ENCODE measurements at places on chromosomes 5 and 9.

- no peak for DNase-seq
These were observed 144.2 kb upstream of the CDH10 start for GRCh38 chr5:24788829-24789514.

GRCh38 chr5:89816038-89816437 lies 593.5 kb downstream of the CETN3 start:
- DNase-seq, result no peak

DNA sequence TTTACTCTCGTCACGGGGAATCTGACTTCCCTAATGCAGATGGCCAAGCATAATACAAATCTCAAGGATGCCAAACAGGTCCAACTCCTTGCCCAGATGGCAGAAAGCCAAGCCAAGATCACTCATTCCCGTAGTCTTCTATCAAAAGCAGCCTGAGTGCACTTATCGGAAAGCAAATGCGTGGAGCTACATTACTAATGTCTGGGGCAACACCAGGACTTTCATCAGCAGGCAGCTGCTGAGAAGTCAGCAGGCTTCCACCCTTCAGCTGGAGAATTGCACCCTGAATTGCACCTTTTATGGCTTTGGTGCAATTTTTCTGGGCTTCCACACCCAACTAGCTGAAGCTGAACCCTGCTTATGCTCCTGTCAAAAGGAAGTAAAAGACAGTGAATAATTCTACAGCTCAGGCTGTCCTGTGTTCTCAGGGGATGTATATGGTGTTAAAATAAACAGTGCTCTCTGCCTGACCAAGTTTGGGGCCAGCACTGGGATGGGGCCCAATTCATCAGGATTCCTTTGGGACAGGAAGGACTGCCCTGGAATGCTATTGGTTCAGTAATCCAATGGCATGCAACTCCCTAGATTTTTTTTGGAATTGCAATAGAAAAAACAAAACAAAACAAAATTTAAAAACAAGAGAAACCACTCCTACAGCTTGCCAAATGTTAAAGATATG lies 92.6 kb downstream of the DPYSL3 start:
- no peak for DNase-seq

DNA sequence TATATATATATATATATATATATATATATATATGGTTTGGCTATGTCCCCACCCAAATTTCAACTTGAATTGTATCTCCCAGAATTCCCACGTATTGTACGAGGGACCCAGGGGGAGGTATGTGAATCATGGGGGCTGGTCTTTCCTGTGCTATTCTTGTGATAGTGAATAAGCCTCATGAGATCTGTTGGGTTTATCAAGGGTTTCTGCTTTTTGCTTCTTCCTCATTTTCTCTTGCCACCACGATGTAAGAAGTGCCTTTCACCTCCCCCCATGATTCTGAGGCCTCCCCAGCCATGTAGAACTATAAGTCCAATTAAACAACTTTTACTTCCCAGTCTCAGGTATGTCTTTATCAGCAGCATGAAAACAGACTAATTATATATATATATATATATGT lies 52.3 kb upstream of the ADAMTS2 start:
- no peak for DNase-seq

GRCh38 chr5:36241631-36242533 lies at the start of gene NADK2:
TSS of gene NADK2 (minus strand) at chr5:36241925. CDS start at chr5:36241798, 127 bp downstream.
- DNase-seq, result peak; percentile 93

DNA sequence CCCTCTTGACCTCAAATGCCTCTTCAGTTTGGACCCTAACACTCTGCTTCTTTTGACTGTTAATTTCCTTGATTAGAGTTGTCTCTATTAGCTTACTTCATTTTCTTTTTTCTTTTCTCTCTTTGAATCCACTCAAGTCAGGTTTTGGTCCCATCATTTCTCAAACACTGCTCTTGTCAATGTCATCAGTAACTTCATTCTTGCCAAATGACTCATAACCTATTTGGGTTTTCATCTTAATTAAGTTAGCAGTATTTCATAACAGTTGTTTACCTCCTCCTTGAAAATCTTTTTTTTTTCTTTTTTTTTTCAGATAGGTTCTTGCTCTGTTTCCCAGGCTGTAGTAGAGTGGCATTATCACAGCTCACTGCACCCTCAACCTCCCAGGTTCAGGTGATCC lies 119.6 kb downstream of the PARP8 start:
- DNase-seq, result no peak

- no peak for DNase-seq
These were observed 2.2 kb downstream of the TMEM141 start for GRCh38 chr9:136793086-136793946.

- peak; percentile 50 for DNase-seq
These were observed 3.2 kb downstream of the RAB24 start for GRCh38 chr5:177300236-177300880.

DNA sequence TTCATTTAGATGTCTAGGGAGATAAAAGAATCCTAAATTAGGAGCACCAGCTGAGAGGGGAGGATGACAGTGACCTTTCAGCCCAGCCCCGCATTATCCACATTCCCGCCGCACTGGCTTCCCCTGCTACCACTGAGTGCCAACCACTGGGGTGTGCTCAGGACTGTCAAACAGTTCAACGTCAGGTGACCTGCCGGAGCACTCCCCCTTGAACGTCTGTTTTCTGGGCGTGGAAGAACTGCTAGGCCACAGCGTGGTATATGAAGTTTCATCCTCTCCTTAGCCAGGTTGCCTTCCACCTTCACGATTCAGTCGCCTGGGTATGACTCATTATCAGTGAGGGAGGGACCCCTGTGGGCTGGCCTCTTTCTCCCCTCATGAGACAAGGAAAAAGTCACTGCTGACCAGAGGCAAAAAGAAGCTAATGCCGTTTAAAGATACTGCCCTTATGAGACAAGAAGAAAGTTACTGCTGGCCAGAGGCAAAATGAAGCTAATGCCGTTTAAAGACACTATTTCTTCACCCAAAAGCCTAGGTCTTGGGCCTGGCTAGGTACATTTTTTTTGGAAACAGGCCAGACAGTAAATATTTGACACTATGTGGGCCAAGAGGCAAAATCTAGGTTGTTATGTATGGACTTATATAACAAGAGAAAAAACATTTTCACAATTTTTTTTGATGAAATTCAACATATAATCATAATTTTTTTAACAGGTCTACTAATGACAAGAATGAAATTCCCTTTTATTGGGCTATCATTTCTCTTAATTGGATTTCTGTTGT lies 4.6 kb downstream of the NMRK1 start:
- no peak for DNase-seq

DNA sequence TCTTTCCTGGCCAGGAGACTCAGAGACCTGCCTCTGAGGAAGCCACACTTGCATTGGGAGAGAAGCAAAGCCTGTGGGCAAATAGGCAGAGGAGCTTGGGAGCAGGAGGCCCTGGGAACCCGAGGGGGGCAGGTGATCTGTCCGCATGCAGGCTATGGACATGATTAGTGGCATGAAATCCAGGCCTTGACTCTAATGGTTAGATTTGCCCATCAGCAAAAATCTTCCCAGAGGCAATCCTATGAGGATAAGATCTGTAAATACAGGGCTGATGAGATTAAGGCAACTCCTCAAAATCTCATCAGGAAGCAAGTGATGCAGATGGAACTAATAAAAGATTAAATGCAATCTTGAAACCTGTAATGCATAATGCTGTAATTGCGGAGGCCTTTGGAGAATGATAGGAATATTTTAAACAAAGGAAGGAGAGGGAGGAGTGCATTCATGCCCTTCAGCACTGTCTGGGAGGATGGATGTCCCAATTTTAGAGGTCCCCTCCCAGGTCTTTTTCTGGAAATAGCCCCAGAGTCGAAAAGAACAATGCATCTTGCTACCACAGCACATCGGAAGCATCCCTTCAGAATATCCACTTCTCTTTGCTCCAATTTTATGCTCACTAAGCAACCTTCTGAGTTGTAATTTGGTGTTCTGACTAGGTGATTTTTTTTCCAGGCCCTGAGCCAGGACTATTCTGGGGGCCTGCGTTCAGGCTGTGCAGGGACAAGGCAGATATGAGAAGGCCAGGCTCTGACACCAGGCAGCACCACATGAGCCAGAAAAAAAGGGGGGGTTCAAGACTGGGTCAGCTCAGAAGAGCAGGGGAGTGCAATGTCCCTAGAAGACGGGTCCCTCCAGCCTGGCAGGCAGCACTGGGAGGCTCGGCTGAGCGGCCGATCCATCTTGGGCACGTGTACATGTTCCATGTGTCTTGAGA lies 66.5 kb downstream of the MED10 start:
- no peak for DNase-seq

DNA sequence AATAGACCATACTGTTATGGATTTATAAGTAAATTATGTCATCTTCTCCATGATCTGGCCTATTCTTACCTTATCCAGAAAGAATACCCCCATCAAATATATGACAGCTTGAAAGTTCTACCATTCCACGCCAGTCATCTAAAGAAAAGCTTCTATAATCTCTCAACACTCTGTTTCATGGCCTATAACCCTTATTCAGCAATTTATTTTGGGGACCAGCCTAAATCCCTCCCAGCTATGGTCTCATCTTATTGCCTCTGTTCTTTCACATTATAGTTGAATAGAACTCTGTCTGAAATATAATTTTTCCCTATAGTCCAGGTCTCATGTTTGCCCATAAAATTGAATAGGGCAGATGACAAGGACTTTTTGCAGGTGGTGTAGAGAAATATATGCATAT lies 2387.6 kb upstream of the WWC1 start:
- no peak for DNase-seq

- peak; percentile 30 for DNase-seq
These were observed 32.9 kb upstream of the MAN2A1 start for GRCh38 chr5:109656829-109657228.

- DNase-seq, result no peak
These were observed 75.9 kb downstream of the COL27A1 start for GRCh38 chr9:114231273-114231672.

DNA sequence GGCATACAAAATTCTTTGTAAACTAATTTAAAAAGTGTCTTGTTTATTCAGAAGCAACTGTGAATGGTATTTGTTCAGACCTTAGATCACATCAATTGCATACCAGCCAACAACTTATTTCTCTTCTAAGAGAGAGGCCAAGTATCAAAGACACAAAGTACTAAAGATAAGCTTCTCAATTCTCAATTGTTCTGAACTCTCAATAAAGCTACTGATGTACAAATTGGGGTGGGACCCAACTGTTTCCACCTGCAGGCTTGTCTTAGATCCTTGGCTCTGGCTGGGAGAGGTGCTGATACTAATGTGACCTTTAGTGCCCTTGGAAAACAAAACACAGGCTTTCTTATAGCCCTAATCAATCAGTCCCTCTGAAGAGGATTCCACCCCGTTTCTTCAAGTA lies 22.1 kb downstream of the XRCC4 start:
- DNase-seq, result no peak

- DNase-seq, result no peak
These were observed 6.3 kb downstream of the SLIT3 start for GRCh38 chr5:169294621-169295020.

DNA sequence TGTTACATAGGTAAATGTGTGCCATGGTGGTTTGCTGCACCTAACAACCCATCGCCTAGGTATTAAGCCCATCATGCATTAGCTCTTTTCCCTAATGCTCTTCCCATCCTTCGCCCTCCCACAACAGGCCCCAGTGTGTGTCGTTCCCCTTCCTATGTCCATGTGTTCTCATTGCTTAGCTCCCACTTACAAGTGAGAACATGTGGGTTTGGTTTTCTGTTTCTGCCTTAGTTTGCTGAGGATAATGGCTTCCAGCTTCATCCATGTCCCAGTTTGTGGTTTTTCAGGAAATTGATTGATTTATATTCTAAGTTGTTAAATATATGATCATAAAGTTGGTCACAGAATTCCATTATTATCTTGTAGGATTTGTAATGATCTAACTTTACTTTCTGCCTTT lies 85.3 kb upstream of the CAST start:
- DNase-seq, result no peak

- DNase-seq, result no peak
These were observed 21.1 kb upstream of the HSPA9 start for GRCh38 chr5:138596105-138596881.

- DNase-seq, result no peak
These were observed 1307.2 kb downstream of the PTPRD start for GRCh38 chr9:9305600-9305999.

- peak; percentile 23 for DNase-seq
These were observed 132.2 kb downstream of the FBXO4 start for GRCh38 chr5:42057254-42057690.

DNA sequence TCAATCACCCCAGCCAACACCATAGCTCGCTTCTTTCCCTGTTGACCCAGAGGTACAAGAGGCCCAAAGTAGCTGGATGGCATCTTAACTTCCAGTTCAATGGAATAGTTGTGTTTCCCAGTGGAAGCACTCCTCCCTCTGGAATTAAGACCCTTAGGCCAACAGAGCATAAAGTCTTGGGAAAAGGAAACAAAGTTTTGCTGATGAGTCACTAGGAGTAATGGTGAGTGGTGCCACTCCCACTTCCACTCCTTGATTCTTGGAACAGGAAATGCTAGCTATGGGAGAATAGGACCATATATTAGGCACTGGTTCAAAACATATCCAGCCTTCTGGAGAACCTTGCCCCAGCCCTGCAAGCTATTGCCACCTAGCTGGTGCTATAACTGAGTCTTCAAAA lies 44.7 kb upstream of the LMX1B start:
- no peak for DNase-seq

DNA sequence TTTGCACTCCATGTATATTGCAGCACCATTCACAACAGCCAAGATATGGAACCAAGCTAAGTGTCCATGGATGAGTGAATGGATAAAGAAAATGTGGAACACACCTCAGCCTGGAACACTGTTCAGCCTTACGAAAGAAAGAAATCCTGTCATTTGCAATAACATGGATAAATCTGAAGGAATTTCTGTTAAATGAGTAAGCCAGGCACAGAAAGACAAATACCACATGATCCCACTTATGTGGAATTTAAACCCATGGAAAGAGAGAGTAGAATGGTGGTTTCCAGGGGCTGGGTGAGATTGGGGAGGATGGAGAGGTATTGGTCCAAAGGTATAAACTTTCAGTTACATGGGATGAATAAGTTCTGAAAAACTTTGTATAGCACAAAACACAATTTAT lies 228.9 kb upstream of the CD180 start:
- DNase-seq, result no peak

DNA sequence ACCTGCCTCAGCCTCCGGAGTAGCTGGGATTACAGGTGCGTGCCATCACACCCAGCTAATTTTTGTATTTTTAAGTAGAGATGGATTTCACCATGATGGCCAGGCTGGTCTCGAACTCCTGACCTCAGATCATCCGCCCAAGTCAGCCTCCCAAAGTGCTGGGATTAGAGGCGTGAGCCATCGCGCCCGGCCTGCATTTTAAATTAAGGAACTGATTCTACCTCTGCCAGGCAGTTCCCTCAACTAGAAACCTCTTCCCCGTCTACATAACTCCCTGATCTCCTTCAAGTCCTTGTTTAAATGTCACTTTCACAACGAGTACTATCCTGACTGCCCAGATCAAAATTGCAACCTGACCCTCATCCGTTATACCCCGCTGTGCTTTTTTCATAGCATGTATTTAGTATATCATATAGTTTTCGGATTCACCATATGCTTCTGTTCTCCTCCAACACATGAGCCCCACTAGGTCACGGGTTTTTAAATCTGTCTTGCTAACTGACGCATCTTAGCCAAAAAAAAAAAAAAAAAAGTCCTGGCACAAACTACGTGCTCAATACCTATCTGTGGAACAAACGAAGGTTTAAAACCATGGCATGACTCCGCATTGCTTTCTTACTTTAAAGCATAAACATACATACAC lies 858 bp upstream of the SOWAHA start:
- no peak for DNase-seq

GRCh38 chr9:130364619-130365322 lies 80.0 kb upstream of the ASS1 start:
- DNase-seq, result no peak

GRCh38 chr9:133280392-133280791 lies 5.4 kb upstream of the ABO start:
- DNase-seq, result no peak

- no peak for DNase-seq
These were observed 45.6 kb upstream of the TRIM32 start for GRCh38 chr9:116641292-116642059.

All from tibial nerve (tissue), 4 donors.